ENCODE measurements at places on chromosomes 16 and 17.

DNA sequence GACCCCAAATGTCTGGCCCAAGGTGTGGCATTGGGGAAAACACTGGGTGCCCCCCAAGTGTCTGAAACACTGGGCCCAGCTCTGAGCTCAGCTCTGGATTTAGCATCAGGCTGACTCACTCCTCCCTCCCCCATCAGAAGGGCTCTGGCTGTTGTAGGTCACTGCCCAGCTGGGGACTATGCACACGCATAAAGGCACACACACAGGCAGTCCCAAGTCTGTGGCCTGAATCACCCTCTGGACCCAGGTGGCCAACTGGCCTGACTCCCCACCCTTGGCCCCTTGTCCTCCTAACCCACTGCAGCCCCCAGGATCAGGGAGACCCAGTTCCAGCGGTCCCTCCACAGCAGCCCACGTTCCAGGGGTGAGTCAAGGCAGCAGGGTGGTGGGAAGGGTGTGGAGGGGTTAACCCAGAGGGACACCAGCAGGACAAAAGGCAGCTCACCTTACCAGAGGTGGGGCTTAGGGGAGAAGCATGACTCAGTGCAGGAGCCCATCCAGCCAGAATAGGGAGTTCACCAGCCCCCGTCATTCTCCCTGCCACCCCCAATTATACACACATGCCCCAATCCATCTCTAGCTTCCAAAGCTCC is 47.0 kb downstream of the MYO18A start:
- DNase-seq, result no peak

GRCh38 chr16:2497695-2498484 is 15.9 kb upstream of the ATP6V0C start:
- no peak for DNase-seq

DNA sequence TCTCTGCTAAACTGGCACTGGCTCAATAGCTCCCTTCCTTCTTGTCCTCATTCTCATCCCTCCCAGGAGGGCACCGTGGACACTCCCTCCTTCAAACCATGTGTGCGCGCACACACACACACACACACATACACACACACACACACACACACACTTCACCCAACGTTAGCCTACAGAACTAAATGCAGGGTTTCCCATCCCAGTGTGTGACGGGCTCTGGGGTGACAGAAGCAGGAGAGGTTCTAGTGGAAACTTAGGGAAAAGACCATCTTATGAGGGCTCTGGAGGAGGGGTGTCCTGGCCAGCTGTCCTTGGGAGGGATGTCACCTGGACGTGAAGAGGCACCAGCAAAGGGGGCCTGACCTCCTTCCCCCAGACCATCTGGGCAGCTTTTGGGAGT is 19.7 kb downstream of the OSBPL7 start:
- DNase-seq, result no peak

GRCh38 chr16:74601126-74601871 is 5.6 kb downstream of the GLG1 start:
- peak; percentile 41 for DNase-seq

- no peak for DNase-seq
Measured at GRCh38 chr17:52419229-52419641, 260.7 kb upstream of the CA10 start.

- no peak for DNase-seq
Measured at GRCh38 chr16:51907680-51908079, 639.3 kb downstream of the TOX3 start.

DNA sequence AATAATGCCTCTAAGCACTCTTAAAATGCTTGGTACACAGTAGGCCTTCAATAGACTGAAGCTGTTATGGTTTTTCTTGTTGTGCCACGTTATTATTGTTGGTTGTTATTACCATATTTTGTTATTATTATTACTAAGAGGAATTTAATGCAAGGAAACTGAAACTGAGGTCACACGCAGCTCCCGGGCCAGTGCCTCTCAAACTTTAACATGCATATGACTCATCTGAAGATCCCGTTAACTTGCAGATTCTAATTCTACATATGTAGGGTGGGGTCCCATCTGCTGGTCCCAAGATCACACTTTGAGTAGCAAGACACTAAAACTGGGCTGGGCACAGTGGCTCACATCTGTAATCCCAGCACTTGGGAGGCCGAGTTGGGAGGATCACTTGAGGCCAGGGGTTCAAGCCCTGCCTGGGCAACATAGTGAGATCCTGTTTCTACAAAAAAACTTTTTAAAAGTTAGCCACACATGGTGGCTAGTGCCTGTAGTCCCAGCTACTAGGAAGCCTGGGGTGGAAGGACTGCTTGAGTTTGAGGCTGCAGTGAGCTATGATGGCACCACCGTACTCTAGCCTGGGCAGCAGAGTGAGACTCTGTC is 888 bp downstream of the ACSM5 start:
- no peak for DNase-seq

DNA sequence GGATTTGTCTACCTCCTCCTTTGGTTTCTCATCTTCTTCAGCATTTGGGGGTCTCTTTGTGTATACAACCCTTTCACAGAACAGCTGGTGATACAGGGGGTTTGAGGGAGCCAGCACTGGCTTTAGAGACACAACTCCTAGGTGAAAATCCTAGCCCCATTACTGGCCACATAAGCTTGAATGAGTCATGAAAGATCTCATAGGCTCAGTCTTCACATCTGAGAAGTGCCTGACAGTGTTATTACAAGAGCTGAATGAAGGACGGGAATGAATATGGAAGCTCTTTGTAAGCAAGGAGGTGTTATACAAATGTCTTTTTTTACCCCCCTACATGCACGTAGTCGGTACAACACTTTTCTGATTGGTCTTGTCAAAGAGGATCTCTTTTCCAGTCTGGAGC is 1.7 kb upstream of the B4GALNT2 start:
- DNase-seq, result no peak

DNA sequence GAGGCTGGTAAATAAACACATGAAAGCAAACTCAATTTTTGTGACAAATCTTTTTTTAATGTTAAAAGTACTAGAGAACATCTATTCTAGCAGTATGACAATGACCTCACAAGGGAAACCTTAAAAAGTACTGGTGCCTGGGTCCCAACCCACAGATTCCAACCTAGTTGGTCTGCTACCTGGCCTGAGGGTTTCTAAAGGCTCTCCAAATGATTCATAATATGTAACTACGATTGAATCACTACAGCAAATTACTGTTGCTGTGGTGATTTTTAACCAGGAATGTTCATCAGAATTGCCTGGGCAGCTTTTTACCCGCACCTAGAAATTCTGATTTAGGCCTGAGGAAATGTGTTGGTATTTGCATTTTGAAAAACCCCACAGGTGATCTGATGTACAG is 26.1 kb downstream of the CDR2 start:
- DNase-seq, result no peak

DNA sequence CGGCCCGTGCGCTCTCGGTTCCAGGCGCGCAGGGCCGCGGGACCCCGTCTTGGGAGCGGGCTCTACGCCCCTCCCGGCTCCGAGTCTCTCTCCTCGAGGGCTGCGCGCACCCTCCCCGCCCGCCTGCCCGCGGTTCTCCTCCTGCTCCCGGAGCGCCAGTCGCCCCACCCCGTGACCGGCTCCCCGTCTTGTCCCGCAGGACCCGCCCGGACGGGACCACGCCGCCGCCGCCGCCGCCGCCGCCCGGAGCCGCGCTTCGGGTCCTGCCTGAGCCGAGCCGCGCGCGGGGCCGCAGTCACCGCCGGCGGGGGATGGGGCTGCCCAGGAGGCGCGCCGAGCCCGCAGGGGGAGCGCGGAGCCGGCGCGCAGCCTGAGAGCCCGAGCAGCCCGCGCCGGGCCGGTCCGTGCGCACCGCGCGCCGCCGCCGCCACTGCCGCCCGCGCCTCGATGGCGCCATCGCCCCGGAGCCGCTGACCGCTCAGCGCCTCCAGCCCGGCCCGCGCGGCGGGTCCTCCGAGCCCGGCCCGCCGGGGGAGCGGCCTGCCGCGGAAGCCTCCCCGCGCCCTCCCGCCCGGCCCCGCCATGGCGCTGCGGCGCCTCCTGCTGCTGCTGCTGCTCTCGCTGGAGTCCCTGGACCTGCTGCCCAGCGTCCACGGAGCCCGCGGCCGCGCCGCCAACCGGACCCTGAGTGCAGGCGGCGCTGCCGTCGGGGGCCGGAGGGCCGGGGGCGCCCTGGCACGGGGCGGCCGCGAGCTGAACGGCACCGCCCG is at the start of gene SHISA6:
SHISA6 (plus strand) TSS at position 373 of the 770 bp plus-strand sequence.
- DNase-seq, result no peak

DNA sequence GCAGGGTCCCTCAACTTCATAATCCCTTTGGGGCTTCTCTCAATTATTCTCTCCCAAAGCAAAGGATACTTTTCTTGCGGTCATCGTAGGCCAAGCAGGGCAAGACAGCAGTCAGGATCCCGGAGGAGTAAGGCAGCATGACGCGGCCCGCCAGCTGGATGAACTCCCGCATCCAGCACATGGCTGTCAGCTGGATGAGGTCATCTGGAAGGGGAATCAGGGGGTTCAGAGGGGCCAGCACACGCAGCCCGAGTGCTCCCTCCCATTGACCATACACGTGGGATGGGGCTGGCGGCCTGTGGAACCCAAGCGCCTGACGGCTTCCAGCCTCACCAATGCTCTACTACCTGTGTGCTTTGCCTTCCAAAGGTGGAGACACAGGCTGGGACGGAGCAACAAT is 19.2 kb downstream of the VAC14 start:
- DNase-seq, result no peak

- no peak for DNase-seq
Measured at GRCh38 chr17:46160169-46160568, 33.1 kb downstream of the KANSL1 start.

- no peak for DNase-seq
Measured at GRCh38 chr17:83077411-83077810, 2.0 kb upstream of the METRNL start.

GRCh38 chr17:28487881-28488532 is 14.6 kb downstream of the SLC13A2 start:
- no peak for DNase-seq

GRCh38 chr16:14175086-14175485 is 104.0 kb downstream of the MRTFB start:
- no peak for DNase-seq

DNA sequence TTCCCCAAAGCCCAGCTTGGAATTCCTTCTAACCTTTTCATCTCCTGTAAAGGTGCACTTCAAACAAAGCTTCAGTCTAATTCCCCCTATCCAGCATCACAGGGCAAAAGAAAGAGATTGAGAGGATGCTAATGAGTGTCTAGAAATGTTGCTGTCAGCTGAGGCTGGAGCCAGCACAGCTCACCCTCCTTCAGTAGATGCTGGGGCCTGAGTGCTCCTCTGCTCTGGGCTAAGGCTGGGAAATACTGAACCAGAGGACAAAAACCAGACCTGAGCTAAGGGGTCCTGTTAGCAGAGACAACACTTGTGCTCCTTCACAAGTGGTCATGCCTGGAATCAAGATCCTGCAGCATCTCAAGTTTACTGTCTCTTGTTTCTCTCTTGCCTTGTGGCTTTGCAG is 85.0 kb downstream of the CHD9NB start:
- DNase-seq, result no peak

DNA sequence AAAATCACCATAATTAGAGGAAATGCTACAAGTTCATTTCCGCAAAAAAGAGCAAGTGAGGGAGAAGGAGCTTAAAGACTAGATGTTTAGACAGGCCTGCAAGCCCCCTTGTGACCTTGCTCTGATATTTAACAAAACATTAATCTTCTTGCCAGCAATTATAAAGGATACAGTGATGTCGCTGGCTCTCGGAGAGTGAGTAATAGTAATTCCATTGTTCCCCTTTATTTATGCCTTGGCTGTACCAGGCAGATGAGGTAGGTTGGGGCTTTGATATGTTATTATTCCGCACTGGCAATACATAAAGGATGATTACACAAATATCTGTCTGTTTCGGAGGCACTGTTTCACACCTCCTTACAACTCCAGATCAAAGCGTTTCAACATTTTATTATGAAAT is 204.8 kb upstream of the SALL1 start:
- DNase-seq, result no peak

All from stimulated activated CD8-positive, alpha-beta memory T cell treated with anti-CD3 and anti-CD28 coated beads, Interleukin-2, amount 100 ng/mL, for 48 hours (primary cell).